ENCODE measurements at places on chromosomes 13 and 19.

DNA sequence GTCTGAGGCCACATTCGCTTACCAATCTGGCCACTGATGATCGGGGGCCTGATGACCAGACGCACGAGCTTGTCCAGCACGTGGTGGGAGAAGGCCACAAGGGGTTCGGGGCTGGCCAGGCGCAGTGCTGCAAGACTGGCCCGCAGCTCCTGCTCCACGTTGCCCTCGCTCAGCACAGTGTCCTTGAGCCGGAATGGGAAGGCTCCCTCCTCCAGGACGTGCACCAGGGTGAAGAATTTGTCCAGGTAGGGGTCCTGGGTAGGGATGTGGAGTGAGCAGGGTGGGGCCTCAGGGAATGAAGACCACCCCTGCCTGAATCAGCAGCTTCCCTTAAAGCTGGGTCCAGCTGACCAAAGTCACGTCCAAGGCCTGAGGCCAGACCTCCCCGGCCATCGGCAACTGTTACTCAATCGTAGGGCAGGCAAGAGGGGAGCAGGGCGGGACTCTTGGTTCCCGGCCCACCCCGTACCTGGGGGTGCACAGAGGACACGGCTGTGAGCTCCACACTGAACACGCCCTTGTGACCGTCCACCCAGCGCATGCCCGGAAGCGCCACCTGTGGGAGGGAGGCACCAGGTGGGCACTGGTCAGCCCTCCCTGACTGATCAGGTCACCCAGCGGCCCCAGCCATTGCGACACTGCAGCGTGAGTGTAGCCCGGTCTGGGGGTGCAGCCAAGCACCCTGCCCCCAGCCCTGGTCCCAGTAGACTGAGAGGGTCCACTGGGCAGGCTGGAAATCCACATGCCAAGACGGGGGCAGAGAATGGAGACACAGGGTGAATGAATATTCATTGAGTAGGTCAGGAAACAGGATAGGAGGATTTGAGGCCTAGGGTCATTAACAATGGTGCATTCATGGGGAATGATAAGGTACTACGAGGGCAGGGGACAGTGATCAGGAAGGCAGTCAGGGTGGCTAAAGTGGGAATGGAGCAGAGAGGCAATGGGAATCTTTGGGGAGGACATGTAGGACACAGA lies 2.8 kb upstream of the ANGPTL8 start:
- no peak for DNase-seq

DNA sequence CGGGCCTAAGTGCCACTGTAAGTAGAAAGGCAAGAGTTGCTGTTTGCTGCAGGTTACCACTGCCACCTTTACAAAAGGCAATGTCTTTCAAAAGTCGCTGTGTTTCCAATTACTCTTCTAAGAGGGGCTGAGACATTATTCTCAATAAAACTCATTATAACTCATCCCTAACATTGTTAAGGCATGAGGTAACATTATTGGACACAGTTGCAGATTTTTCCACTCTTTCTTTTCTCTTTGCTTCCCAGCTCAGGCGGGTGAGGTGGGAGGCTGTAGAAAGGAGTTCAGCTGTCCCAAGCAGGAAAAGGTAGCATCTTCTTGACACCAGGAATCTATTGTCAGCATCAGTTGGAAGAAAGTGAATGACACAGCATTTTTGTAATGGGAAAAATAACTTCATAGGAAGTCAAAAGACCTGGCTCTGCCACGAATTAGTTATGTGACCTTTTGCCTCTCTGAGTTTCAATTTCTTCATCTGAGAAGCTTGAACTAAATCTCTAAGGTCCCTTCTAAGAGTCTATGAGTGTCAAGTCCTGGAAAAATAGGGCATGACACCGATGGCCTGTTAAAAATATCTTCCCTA lies 2.1 kb upstream of the UBL3 start:
- no peak for DNase-seq

GRCh38 chr13:69331245-69331644 lies 776.4 kb upstream of the ATXN8OS start:
- no peak for DNase-seq

DNA sequence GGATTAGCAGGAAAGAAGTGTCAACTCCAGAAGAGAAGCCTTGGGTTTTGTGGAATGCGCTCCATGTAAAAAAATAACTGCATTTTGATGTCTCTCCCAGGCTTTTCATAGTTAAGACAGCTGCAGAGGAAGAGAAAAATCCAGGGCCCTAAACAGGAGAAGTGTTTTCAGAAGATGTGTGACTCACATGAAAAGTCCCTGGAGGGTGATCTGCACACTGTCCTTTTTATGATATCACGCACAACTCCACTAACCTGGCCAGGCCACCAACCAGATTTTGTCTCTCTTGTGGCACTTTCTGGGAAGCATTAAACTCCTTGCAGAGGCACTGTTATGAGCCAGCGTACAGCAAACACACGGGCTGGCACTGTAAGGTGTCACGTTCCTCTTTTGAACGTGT lies 267.3 kb downstream of the FGF9 start:
- DNase-seq = no peak

DNA sequence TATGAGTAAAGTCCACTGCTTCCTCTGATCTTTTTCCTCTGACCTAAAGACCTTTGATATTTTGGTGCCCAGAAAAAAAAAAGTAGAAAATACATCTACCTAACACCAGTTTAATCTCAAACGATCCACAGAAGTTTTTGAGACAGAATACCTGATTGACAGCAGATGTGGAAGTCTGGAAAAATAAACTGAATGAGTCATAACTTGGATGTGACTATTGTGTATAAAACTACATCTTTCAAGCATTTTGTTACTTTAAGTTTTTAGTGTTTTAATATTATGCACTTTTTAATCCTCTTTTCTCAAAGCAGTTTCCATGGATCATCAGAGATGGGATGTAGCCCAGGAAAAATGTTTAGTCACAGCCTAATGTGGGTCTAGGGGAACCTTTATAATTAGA lies 216.1 kb downstream of the SLITRK1 start:
- DNase-seq = no peak

All from substantia nigra (tissue), 51 donors.